ENCODE measurements at places on chromosomes 1 and 21.
A peak's percentile ranks its signal among the peaks of the same experiment; 100 is the strongest.

DNA sequence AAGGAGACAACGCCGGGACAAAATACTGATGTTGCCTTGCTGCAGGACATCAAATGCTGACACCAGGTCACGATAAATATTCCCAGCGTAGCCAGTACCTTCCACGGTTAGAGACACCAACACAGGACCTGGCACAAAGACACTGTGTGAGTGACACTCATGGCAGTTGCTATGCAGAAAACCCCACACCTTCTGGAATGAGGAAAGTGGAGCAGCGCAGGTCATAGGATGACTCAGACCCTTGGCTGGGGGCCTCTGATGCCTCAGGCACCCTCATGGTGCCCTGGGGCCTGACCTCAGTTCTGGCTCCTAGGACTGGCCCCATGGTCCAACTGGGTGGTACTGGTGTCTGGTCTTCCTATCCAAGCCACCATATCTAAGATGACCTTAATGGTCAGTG lies 7.0 kb downstream of the DCST2 start:
- DNase-seq = no peak

DNA sequence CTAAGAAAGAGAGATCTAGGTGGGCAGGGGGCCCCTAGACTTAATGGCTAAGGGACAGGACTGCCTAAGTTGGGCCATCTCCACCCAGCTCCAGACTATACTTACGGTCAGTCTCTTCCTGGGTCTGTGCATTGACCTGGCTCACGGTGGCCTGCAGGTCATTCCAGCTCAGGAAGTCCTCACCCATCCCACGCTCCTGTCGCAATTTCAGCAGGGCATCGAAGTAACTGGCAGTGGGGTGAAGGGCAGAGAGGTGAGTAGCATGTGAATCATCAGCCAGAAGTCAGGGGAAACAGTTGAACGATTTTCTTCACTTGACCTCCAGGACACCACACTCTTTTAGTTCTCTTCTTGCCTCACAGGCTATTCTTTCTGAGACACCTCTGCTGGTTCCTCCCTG lies 20.5 kb downstream of the IQGAP3 start:
- no peak for DNase-seq

- DNase-seq = no peak
These were observed 11.9 kb downstream of the PACC1 start for GRCh38 chr1:212402666-212403321.

DNA sequence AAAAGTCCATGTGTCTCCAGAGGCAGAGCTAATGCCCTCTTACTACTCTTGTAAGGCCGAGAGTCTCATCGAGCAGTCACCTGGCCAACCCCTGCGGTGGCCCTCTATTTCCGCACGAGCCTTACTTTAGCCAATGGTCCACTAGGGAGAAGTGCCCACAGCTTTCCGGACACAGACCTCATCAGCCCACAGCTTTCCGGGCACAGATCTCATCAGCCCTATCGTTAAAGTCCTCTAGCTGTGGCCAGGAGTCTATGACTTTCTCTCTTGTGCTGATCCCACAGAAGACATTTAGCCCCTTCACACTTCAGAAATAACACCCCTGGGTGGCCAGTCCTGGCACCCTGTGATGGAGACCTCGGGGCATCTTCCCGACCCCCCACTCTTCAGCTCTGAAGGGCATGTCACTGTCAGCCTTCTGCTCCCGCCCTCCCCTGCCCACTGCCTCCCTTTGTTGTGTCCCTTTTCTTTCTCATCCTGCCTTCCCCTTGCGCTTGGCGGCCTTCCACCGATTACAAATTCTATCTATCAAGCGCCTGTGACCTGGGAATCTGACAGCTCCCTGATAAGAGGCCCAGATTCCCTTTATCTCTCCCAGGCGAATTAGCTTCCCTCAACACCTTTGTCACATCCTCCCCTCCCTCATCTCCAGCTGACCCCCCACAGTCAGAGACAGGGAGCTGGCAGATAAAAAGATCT lies 161.0 kb downstream of the PLXNA2 start:
- no peak for DNase-seq

GRCh38 chr1:234629026-234629425 lies 19.0 kb upstream of the IRF2BP2 start:
- no peak for DNase-seq

- no peak for DNase-seq
These were observed 24.3 kb downstream of the UBE2Q1 start for GRCh38 chr1:154533952-154534844.

GRCh38 chr1:64856553-64856952 lies 109.8 kb downstream of the JAK1 start:
- DNase-seq = no peak

DNA sequence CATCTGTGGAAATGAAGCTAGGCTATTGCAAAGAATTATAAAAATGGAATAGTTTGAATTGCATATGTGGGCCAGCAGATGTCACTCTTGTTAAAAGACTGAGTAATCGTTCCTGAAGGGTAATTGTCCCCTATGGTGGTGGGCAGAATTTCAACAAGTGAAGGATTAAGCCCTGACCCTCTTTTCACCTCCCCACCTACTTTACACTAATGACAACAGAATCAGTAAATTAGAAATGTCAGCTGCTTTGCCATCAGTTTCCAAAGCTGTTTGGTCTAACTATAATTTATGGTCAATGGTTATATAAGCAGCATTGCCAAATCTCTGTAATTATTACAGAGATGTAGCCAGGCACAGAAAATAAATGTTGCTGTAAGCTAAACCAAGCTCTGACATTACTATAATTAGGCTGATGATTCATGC lies 898.6 kb downstream of the AMY1C start:
- no peak for DNase-seq

DNA sequence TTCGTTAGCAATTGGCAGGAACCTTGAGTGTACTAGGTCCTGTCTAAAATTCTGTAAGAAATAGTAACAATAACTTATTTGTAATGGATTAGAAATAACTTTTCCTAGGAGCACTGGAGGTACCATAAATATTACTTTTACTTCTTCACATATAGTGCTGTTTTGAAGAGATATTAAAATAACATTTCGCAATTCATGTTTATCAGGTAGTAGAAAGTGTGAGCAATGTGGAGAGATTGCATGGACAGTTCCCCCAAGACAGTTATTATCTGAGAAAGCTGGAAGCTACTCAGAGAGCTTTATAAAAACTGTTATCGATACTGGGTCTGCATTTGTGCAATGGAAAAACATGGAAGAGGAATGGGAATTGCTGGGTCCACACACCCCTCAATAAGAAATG lies 128.5 kb upstream of the KIF26B start:
- no peak for DNase-seq

DNA sequence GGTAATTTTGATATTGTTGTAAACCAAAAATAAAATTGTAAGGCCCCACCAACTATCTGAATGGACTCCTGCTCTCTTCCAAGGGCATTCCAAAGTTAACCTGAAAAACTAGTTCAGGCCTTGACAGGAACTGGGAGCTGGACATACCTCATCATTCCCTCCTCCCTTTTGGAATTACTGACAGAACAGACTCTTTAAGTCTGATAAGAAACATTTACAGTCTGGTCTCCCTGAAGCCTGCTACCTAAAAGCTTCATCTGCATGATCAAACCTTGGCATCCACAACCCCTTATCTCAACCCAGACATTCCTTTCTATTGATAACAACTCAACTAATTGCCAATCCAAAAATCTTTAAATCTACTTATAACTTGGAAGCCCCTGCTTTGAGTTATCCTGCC lies 123.8 kb downstream of the TLR5 start:
- no peak for DNase-seq

DNA sequence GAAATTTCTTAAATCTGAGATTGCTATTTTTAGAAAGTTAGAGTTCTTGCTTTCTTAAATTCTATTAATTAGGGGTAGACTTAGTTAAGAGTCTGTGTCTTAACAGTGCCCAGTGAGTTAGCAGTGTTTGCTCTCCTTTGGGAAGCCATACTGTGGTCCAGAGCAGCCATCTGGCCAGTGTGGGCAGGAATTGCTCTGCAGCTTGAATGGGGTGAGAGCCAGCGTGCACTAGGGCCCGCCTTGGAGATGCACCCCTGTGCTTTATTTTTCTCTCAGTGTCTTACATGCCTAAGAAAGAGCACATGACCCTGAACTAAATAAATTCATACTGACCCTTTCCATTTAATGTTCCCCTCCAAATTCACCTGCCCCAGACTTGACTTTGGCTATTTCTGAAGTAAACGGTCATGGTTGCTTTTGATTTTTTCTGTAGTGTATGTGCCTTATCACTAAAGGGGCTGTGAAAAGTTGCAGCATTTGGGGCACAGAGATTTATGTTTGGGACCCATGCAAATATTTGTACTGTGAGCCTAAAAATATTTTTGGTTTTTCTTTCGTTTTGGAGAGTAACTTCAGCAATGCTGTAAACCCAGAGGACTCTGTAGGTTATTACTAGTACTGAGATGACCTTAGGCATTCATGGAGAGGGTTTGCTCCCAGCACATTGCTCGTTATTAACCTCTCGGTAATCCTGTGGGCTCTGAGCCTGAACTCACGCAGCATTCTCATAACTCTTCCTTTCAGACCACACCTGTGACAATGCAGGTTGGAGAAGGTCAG lies 21.3 kb upstream of the KCNQ4 start:
- no peak for DNase-seq

DNA sequence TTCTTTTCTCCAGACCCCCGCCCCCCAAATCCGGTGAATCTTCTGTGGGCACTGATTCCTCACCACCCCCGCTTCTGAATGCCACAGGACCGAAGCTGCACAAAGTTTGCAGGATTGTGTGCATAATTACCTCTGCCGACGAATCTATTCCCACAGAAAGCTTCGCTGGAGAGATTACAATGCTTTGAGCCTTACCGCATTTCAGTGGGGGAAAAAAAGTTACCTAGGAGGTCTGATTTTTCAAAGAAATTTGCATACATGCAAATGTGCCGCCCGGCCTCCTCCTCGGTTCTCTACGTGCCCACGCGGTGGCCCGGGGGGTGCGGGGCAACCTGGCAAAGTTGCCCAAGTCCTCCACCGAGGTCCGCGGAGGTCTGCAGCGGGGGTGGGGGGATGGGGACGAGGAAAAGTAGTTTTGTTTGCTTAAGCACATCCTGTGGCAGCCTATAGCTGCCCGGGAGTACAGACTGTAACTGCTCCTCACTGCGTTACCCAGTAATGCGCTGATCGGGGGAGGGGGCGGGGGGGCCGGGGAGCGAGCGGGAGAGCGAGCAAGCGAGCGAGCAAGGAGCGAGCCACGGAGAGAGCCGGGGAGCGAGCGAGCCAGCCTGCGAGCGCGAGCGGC lies 563 bp upstream of the NFIA start:
- DNase-seq = peak; percentile 87

GRCh38 chr1:166136699-166137401 lies 30.0 kb downstream of the FAM78B start:
- no peak for DNase-seq

GRCh38 chr1:226481133-226481532 lies 67.4 kb upstream of the STUM start:
- no peak for DNase-seq

- no peak for DNase-seq
These were observed 60.6 kb upstream of the AKT3 start for GRCh38 chr1:243910607-243911006.

DNA sequence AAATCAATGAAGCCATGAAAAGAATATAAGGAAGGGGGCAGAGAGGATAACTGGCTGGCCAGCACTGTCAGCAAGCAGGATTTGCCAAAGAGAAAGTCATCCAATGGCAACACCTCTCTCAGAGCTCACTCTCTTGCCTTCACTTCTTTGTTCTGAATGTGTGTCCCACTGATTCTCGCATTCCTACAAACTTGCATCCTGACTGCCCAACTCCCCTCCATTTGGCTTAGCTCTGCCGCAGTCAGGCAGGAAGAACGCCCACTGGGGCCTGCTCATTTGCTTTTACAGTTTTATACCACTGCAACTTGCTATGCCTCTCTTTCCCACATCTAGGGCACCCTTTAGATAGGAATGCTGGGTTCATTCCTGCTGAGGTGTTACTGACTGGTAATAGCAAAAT lies 364.2 kb upstream of the ST6GALNAC5 start:
- DNase-seq = no peak

DNA sequence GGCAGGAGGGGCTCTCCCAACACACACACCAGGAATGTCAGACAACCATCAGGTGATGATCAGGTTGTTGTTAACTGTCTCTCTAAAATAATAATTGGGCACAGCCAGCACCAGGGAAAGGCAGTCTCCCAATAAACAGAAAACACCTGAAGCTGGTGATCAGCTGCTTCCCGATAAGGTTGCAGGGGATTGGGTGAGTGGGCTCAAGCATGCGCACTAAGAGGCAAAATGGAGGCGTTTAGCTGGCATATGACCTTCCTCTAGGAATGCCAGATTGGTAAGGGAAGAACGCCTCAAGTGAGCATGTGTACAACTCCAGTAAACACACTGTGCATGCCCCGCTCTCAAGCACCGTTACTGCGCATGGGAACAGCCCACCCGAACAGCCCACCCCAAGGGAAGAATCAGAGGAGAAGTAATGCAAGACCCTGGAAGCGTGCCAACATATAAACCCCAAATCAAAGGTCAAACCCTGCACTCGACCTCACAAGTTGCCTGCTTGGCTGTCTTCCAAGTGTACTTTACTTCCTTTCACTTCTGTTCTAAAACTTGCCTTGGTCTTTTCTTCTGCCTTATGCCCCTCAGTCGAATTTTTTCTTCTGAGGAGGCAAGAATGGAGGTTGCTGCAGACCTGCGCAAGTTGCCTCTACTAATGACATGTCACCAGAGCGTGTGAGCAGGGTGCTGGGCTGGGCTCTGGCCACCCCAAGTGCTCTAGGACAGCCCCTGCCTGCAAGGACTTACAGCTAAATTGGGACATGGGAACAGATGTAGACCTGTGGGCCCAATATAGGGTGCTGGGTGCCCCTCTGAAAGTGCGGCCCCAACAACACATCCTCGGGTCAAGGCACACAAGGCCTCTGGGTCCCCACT lies 200.8 kb downstream of the RHOU start:
- no peak for DNase-seq

- no peak for DNase-seq
These were observed 45.3 kb downstream of the NR5A2 start for GRCh38 chr1:200072636-200073285.

DNA sequence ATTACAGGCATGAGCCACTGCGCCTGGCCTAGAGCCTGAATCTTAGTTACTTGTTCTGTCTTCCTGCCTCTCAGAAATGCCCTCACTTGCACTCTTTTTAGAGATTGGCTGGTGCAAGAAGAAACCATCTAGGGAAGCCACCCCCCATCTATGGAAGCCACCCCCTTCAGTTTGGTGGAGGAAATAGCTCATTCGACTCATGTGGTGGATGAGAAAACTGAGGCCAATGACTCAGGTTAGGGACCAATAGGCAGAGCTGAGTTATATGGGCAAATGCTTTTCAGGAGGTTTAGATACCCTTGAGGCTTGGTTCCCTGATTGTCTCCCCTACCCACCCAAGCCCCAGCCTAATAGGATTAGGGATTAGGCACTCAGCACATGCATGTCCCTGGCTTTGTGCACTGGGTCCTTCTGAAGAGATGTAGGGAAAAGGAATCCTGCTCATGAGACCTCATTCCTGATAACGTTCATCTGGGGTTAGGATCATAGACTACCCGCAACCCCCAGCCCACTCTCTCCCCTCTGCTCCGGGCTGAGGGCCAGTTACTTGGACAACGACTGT lies 77.1 kb downstream of the PAX7 start:
- DNase-seq = no peak
